ENCODE measurements at places on chromosomes 6 and 20.

DNA sequence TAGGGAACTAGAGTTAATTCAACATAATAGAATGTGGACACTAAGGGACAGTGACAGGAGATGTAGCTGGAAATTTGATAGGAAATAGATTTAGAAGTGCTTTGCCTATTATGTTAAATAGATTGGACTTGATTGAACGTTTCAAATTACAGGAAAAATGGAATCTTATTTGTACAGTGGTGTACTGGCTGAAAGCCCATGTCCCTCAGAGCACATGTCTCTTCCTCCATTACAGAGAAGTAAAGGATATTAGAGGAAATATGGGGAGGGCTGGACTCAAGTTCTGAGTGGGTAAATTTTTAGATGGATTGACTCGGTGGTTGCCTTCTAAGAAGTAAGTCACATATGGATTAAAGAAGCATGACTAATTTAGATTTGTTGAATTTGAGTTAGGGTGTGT lies 11.4 kb downstream of the PKIB start:
- no peak for DNase-seq

DNA sequence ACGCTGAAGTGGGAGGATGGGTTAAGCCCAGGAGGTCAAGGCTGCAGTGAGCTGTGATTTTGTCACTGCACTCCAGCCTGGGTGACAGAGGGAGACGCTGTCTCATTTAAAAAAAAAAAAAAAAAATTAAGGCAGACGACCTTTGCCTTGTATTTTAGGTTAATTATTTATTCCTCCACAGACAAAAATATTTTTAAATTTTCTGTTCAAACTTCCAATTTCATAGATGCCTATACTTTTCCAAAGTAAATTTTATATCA lies 6.3 kb upstream of the SMIM28 start:
- DNase-seq, result no peak

DNA sequence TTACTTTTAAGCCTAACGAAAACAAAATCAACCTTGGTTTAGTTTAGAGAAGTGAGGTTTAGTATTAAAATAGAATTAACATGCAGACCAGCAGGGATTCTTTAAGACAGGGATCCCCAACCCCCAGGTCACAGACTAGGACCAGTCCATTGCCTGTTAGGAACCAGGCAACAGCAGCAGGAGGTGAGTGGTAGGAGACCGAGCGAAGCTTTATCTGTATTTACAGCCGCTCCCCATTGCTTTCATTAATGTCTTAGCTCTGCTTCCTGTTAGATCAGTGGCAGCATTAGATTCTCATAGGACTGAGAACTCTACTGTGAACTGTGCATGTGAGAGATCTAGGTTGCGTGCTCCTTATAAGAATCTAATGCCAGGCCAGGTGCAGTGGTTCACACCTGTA lies 225.9 kb downstream of the NKAIN2 start:
- DNase-seq, result no peak

GRCh38 chr6:118770835-118771234 lies 119.4 kb upstream of the CEP85L start:
- no peak for DNase-seq

- no peak for DNase-seq
Measured at GRCh38 chr6:109770047-109770446, 79.0 kb downstream of the FIG4 start.

GRCh38 chr6:26309731-26310142 lies 55.3 kb upstream of the BTN3A2 start:
- no peak for DNase-seq

- DNase-seq, result no peak
Measured at GRCh38 chr6:133159255-133159795, 81.8 kb upstream of the EYA4 start.

- no peak for DNase-seq
Measured at GRCh38 chr6:142322504-142323198, 20.8 kb downstream of the ADGRG6 start.

- DNase-seq, result no peak
Measured at GRCh38 chr6:38077488-38078030, 258.0 kb downstream of the ZFAND3 start.

- no peak for DNase-seq
Measured at GRCh38 chr20:48203252-48203651, 418.0 kb upstream of the SULF2 start.

Measured in mesothelial cell of epicardium (in vitro differentiated cells).